ENCODE measurements at places on chromosomes 1 and 21. TPM values are rescaled to one million over a fixed set of nuclear protein-coding genes. Genes with fewer than 3 reads are reported as not detected.

Gene TYW3
- 79.1 TPM for polyA plus RNA-seq

Gene RNU1-1
- polyA plus RNA-seq: not detected

Gene SLC22A15
- 13.1 TPM for polyA plus RNA-seq

Gene APCS
- not detected for polyA plus RNA-seq

Gene TOMM40L
- 9.1 TPM for polyA plus RNA-seq

Gene TENT5C
- polyA plus RNA-seq: not detected

Data from Purkinje cell (primary cell).